CD8-positive, alpha-beta T cell (primary cell): ENCODE measurements at places on chromosomes 11 and 22. TPM values are rescaled to one million over a fixed set of nuclear protein-coding genes. Genes with fewer than 3 reads are reported as not detected.

Gene YDJC
- total RNA-seq = 26.0 TPM

Gene NAT10
- 59.6 TPM for total RNA-seq

Gene P4HA3
- total RNA-seq = not detected

Gene ACTN3
- 0.17 TPM for total RNA-seq

Gene RHOD
- not detected for total RNA-seq

Gene C11orf87
- total RNA-seq = not detected
